Renal cortical epithelial cell (primary cell): ENCODE measurements at places on chromosomes 6 and 20. TPM values are rescaled to one million over a fixed set of nuclear protein-coding genes. Genes with fewer than 3 reads are reported as not detected.

GRCh38 chr20:17374086-17374485 is 147.2 kb downstream of the PCSK2 start:
- no peak for DNase-seq

DNA sequence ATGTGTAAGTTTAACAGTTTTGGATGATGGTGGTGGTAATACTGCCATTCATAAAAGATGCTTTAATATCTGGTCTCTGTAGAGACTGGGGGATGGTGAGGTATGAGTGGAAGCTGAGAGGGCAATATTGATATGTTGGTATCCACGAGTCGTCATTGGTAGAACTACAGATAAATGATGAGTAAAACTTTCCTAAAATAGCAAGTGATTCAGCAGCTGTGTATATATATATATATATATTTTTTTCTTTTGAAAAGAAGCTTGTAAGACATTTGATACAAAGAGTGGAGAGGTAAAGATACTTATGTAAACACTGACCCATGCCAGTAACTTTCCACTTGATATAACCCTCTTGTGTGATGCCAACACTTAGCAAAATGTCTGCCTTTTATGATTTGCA is 41.7 kb upstream of the CITED2 start:
- no peak for DNase-seq

DNA sequence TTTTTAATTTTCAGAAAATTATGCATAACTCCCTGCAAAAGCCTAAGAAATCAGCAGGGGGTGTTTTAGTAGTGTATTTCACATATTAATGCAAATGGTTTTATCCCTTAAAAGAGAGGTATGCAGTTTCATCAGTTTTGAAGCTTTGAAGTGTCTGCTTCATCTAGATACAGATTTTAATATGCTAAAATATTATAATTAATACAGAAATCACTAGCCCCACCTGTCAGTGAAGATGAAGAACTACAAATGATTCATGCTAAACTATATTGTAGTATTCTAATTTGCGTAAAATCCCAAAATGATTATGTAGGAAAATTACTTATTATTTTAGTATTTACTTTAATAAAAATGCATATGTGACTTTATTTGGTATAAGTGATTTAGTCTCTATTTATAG is 2.9 kb upstream of the TFB1M start:
- no peak for DNase-seq

Gene SLC17A2
- 0.30 TPM in 1 of 2 replicates, not detected in the other for total RNA-seq

Gene HRH3
- total RNA-seq, result not detected in 2 replicates

Gene ZBP1
- 0.35 TPM in 1 of 2 replicates, not detected in the other for total RNA-seq

Gene ERMARD
- 16.7 and 20.1 TPM in 2 replicates for total RNA-seq

DNA sequence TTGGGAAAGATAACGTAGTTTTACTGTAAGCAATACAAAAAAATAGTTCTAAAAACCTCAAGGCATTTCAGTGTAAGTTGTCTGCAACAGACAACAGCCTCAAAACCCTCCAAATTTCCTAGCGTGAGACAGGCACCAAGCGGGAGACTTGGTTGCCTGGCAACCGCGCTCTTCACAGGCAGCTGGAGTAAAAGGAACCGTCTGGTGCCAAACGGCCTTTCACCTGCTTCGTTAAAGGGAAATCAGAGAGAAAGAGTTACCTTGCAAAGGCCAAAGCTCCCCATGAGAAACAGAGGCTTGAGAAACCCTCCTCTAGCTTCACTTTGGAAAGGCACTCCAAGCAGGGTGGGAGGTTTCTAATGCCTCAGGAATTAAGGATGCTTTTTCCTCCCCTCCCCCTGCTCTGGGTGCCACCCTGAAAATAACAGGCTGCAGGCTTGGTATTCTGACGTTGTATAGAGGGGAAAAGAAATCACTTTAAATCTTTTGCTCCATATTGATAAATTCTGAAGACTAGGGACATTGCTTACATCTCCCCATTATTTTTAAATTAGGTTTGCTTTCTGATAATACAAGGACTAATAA is 129.7 kb upstream of the UFL1 start:
- DNase-seq, result peak; percentile 32

Gene CST4
- total RNA-seq, result not detected in 2 replicates

Gene TSBP1
- total RNA-seq, result not detected in 2 replicates

Gene ARFGEF3
- total RNA-seq, result 8.7 and 13.8 TPM in 2 replicates

- peak; percentile 7 for DNase-seq
Observed at GRCh38 chr6:84455511-84456029, 228.1 kb upstream of the CEP162 start.

- peak; percentile 51 for DNase-seq
Observed at GRCh38 chr6:44133003-44133931, 5.9 kb downstream of the TMEM63B start.

Gene LPIN3
- 8.5 and 25.3 TPM in 2 replicates for total RNA-seq

GRCh38 chr6:89311853-89312531 is 3.1 kb downstream of the GABRR2 start:
- peak; percentile 79 for DNase-seq

DNA sequence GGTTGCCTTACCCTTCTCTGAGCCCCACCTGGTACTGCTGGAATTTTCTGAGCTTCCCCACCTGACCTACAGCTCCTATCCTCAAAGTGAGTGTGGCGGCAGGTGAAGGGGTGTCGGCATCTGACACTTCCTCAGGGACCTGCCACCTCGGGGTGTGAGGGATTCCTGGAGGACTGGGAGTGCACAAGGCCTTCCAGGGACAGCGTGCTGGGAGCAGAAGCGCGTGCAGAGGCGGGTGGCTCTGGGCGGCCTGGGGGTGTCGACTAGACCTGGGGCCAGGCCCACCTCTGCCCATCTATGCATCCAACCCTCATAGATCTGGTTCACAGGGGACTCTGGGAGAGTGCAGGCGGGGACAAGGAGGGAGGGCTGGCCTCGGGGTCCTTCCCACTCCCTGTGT is 7.8 kb downstream of the DLGAP4 start:
- DNase-seq, result no peak

- DNase-seq, result no peak
Observed at GRCh38 chr20:48959899-48960550, 38.5 kb downstream of the ARFGEF2 start.

DNA sequence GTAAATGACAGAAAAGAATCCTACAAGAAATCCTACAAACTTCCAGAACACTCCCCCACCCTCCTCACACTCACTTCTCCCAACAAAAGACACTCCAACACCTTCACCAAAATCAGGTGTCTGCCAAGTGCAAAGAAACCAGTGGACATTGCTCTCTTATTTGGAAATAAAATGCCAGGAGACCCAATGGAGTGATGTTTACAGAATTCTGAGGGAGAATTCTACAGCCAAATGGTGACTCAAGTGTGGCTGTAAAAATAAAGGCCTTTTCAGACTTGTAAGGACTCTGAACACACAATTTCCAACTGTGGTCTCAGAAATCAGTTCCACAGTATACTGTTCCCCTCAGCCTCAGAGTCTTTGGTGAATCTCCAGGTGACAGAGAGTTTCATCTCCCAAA is 109.6 kb upstream of the CARMIL1 start:
- DNase-seq, result peak; percentile 47

GRCh38 chr6:37236921-37237320 is 20.7 kb upstream of the TBC1D22B start:
- peak; percentile 52 for DNase-seq

DNA sequence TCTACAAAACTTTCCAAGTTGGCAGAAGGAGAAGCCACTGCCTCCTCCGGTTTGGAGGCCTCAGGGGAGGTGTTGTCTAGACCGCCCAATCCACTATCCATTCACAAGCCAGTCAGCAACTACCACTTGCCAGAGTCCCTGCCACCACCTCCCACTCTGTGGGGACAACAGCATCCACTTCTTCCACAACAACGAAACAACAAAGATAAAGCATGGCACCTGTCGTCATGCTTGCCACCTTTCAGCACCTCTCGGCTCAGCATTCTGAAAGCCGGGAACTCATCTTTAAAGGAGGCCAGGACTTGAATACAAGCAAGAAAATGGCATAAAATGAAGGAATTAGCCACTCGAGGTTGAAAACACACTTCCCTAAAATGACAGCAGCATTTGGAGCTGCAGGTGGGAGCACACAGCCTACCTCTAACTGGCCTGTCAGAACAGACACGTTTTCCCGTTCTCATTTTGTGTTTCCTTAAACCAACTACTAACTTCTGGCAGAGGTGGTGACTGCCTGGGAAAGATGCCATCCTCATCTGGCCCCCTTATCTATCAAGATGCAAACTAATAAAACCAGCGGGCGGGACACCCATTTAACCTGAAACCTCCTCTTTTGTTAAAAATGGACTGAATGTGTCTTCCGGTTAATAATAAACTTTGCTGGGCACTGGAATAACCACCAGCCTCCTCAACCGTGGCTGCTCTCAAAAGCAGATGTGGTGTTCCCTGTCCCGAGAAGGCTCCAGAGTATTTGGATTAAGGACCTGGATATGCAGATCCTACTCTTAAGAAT is 21.7 kb downstream of the YTHDF1 start:
- DNase-seq, result peak; percentile 35

GRCh38 chr6:15232836-15233510 is 12.9 kb upstream of the JARID2 start:
- DNase-seq, result no peak
